Stimulated activated CD4-positive, alpha-beta T cell treated with anti-CD3 and anti-CD28 coated beads, Interleukin-1b, Interleukin-23, amount 100 ng/mL, for 1 hour (primary cell): ENCODE measurements at places on chromosomes 2 and 18.

GRCh38 chr2:218192902-218193430, 24.0 kb upstream of the ARPC2 start:
- DNase-seq = no peak

GRCh38 chr2:148751907-148752306, 107.4 kb downstream of the EPC2 start:
- DNase-seq = no peak

DNA sequence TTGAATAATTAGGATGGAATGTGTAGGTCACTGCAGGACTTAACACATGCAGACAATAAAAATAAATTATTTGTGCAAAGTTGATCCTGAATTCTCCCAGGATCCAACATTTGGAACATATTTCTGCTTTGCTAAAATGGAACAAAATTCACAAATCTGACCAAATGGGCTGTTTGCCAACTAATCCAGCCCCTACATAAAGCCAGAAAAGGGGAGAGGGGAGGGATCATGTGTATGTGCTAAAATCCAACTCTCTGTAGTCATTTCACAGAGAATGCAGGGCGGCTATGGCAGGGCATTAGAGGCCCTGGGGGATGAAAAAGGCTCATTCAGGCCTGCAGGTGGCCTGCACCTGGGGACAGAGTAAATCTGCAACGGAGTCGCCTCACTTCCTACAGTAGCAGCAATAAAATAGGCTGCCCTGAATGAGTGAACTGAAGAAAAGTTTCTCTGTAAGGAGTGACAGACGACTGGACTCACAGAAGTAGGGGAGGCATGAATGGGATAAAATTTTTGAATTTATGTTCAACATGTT, 4.0 kb upstream of the ZFP36L2 start:
- no peak for DNase-seq

GRCh38 chr18:45856531-45856930, 31.1 kb downstream of the SIGLEC15 start:
- no peak for DNase-seq

- no peak for DNase-seq
Observed at GRCh38 chr2:84815146-84815545, 65.7 kb downstream of the TRABD2A start.

DNA sequence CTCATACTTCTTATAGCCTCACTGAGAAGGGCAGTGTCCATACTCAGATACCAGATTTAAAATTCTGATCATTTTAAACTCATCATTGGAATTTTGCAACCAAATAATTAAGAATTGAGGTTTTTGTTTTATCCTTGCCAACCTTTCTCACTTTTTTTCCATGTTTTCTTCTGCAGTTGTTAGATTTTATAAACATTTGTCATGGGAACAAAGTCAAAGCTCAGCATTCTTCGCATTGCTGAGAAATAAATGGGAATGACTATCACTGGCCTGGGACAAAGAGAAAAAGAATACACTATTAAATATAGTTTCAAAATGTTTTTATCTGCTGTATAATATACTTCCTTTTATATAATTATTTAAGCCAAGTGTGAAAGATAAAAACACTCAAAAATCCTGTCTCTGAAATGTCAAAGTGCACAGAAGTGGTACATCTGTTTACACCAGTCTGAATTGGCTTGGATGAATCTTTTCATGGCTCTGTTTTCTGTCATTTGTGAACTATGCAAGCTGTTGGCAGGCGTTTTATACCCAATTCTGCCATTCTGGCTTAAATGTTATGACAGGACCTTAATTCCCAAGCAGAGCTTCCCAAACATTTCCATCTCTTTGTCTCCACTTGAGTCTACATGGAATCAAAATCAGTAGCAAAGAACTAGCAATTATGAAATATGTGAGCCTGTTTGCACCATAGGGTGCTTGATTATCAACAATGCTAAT, 249.3 kb upstream of the SYT4 start:
- no peak for DNase-seq

GRCh38 chr2:165601928-165602521, 132.5 kb downstream of the CSRNP3 start:
- no peak for DNase-seq

DNA sequence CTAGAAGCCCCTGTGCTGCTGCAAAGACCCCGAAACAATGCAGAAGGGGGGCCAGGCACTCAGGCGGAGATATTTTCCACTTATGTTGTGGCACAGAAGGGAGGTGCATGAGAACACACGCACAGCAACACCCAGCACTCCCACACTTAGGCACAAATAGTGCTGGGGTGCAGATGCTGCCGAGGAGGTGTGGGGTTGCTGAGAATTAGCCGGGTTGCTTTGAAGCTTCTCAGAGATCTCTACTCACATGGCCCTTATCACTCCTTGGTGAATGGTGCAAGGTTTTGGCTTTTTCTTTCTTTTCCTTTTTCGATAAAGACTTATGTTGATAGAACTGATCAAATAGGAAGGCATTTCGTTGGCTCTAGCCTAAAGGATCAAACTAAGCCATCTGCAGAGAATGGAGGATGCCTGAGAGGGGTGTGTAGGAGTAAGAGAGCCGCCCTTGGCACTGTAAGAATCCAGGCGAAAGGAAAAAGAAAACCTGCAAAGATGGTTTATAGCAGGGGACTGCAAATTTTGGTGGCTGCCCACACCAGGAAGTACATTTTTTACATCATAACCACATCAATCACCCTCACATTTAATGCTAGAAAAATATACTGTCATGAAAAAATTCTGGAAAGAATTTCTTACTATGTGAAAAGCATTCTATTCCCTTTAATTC, 27.9 kb upstream of the FHL2 start:
- no peak for DNase-seq

DNA sequence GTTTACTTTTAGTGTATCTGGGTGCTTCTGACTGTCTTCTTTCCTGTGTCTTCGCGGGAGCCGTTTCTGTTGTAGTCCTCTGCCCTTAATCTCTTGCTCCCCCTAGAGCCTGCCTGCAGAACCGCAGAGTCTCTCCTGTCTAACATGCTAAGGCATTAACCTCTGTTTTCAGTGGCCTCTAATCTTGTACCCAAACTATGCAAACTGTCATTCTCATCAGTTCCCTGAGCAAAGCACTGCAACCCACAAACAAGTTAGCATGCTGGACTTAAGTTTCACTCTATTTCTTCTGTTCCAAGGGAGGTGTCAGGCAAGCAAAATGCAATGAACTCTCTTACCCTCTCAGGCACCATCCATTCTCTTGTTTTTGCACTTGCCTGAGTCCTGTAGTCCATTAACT, 138.4 kb downstream of the OTX1 start:
- DNase-seq = no peak

DNA sequence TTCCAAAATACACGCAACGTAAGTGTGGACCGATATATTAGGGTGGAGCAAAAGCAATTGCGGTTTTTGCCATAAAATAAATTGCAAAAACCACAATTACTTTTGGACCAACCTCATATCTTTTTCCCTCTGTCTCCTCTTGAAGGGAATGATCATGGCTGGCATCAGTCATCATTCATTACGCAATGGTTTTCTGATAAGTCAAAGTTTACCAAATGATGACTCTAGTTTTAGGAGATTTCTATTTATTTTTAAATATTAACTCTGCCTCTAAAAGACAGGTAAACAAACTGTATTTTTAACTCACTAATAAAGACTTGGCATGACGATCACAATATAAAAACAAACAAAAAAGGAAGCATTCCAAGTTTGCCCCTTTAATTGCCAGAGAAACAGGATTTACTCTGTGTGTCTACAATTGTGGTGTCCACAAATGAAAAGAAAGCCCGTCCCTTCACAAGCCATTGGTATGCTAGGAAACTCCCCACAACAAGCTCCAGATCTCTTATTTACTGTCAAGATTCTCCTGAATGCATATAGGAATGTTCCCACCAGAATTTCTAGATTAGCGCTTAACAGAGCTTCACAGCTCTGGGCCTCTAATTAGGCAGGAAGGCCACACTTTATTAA, 61.3 kb downstream of the IRS1 start:
- DNase-seq = no peak

GRCh38 chr2:96685577-96686459, 43.3 kb downstream of the FER1L5 start:
- no peak for DNase-seq
